Sigmoid colon (tissue), 7 donors: ENCODE measurements at places on chromosomes 6 and 20. TPM values are rescaled to one million over a fixed set of nuclear protein-coding genes. Genes with fewer than 3 reads are reported as not detected.

DNA sequence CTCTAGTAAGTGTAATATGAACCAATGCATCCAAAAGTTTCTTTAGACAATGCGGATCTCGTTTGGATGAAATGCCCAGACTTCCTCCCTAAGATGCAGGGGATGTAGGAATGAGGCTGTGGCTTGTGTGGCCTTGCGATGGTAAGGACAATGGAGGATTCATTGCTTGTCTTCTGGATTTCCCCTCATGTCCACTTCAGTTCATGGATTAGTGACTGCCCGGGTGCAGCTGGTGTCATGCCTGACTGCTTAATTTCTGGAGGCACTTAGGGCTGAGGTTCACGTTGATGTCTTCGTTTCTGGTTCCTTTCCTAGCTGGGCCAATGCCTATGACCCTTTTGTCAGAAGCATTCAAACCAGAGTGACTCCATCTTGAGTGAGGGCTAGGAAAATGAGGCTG lies 93.8 kb downstream of the SCP2D1 start:
- DNase-seq, result no peak

The BTN1A1 gene
- not detected for polyA plus RNA-seq

DNA sequence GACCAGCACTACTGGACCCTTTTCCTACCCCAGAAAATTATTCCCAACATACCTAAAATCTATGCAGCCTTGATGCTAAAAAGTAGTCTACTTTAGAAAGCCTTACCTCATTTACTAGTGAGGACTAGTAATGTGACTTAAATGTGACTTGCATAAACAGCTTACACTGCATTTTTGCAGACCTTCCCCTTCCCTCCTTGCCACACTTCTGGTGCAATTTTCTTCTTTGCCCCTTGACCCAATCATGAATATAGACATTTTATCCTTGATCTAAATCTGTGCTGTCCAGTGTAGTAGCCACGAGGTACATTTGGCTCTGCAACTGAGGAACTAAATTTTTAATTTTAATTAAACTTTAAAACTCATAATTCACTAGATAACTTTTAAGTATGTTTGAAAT lies 7.0 kb upstream of the ZKSCAN8 start:
- no peak for DNase-seq

DNA sequence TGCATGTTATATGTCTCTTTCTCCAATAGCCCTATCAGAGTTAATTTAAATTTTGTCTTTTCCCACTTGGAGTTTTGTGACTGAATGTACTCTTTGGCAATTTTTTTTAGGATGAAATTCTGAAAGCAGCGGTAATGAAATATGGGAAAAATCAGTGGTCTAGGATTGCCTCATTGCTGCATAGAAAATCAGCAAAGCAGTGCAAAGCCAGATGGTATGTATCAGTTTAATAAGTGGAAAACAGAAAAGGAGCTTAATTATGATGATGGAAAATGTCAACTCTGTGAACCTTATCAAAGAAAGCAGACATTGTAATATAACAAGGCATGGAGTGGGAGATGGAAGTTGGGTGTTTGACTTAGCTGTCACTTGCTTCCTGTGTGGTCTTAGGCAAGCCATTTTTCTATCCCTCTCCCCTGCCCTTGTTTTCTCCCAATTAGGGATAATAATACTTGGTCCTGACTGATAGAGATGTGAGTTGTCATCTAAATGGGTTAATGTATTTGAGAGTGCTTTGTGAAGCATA lies 2.7 kb downstream of the CDC5L start:
- no peak for DNase-seq

- no peak for DNase-seq
These were observed 71.6 kb upstream of the NRSN1 start for GRCh38 chr6:24054388-24054787.

The PHACTR1 gene
- 3.7 TPM for polyA plus RNA-seq

DNA sequence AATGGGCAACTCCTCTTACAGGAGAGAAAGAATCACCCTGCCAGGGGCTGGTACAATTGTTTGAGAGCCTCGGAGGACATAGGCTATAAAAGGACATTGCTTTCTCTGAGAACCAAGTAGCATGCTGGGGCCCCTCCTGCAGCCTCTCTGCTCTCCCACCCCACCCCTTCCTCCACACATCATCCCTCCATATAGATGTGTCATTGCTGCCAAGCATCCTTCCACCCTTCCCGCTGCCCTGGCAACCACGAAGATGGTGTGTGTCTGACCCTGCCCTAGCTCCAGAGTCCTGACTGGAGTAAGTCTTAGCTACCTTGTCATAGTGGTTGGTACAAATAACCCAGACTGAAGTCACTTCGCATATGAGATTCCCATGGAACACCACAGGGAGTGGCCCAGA lies 129.7 kb downstream of the SNX5 start:
- DNase-seq, result no peak

- DNase-seq, result no peak
These were observed 23.0 kb downstream of the IL17F start for GRCh38 chr6:52221302-52221701.

DNA sequence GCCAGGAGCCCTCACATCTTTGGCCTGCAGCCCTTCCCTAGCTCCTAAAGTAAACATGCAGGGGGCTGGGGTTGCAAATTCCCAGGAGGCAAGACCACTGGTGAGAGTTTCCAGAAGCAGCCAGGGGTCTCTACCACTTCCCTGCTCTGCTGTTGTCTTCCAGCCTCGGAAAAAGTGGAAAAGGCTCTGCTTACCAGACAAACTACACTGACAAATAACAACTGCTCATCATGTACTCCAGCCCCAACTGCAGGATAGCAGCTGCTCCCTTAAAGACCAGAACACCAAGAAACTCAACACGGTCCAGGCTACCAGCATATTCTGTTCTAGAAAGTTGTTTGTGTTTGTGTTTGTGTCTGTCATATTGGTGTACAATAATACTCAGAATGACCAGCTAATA lies 187.5 kb upstream of the MARCKS start:
- no peak for DNase-seq

DNA sequence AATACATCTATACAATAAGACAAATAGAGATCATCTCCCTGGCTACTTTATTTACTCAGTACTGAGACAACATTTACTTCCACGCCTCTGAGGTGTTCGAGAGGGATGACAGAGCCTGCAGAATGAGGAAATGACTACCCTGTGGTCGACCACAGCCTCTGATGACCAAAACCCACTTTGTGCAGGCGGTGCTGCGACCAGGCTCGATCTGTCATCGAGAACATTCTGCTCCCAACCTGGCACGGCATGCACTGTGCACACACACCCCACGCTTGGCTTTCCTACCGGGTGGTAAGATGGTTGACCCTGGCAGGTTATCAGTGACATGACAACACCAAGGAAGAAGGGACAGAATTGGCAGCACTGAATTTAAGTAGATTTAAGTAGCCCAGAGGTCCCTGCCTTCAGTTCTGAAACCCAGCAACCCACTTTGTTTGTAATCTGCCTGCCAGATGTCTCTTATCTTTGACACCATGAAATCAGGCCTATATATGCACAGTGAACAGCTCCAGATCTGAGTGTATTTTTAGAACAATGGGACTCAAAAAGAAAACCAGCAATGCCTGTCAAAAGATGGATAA lies 42.6 kb downstream of the TTI1 start:
- no peak for DNase-seq

- no peak for DNase-seq
These were observed 26.5 kb downstream of the UQCC2 start for GRCh38 chr6:33684983-33685382.

- no peak for DNase-seq
These were observed 90.7 kb downstream of the COL21A1 start for GRCh38 chr6:56156643-56157042.

DNA sequence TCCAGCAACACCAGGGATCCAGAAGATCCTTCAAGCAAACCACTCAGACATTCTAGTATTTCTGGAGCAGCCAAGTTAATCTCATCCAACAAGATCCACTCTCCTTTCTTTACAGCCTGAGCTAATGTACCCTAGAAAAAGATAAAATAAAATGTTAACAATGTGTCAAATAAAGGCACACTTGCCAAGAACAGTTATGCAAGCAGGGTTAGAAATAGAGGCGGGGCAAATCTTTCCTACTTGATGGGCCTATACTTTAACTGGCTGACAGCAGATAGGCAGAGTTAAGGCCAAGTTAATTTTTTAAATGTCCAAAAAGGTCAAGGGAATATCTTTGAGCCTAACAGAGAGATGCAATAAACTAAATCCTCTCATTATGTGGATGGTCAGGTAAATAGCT lies 60.8 kb downstream of the MDN1 start:
- DNase-seq, result no peak

The LST1 gene
- polyA plus RNA-seq, result 17.0 TPM

The MCHR2 gene
- not detected for polyA plus RNA-seq

The MTFR2 gene
- 0.60 TPM for polyA plus RNA-seq

DNA sequence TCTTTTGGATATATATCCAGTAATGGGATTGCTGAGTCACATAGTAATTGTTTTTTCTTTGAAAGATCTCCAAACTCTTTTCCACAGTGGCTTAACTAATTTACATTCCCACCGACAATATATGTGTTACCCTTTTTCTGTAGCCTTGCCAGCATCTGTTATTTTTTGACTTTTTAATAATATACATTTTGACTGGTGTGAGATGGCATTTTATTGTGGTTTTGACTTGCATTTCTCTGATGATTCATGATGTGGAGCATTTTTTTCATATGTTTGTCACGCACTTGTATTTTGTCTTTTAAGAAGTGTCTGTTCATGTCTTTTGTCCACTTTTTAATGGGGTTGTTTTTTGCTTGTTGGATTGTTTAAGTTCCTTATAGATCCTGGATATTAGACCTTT lies 58.9 kb upstream of the OPRM1 start:
- no peak for DNase-seq

- no peak for DNase-seq
These were observed 3.7 kb upstream of the KIAA0319 start for GRCh38 chr6:24649691-24650090.

DNA sequence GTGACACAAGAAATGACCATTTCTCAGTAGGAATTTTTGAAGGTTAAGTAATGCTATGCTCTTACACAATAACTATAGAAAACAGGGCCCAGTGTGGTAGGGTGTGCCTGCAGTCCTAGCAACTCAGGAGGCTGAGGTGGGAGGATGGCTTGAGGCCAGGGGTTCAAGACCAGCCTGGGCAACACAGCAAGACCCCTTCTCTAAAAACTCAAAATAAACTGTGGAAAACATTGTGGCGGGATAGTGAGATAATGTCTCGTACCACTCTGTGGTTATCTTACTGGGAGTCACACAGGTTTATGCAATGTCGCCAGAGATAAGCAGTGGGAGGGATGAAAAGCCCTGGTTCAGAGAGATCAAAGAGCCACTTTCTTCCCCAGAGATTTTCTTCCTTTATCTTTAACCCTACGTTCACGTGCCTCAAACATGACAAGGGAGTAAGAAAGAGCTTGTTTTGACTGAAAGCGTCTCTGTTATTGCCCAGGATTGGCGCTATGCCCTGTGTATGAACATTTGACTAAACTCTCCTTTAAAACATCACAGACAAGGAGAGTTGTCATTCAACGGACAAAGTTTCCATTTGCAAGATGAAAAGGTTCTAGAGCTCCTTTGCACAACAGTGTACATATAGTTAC lies 13.9 kb downstream of the GCM1 start:
- DNase-seq, result no peak

DNA sequence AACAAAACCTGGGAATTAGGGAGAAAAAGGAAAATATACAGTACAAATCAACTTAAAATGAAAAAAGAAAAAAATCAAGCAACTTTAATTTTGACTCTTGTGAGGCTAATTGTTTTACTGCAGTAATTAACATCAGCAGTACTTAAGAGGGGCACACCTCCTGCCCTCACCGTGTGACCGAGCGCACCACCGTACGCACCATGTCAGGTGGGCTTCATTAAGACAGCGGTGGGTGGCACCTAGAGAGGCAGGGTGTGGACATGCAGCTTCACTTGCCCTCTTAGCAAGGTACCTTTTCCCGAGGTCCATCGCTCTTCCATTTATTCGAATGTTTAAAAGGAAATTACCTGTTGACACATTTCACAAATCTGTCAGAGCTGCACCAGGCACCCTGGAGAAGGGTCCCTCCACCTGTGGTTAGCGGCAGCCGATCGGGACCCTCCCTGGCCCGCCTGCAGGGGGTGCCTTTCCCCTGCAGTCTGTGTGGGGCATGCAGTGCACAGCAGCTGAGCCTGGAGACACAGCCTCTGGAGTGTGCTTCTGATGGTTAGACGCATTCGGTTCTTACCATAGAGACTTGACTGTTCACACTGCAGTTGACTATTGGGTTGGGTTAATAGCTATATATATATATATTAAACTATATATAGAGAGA lies 184.1 kb downstream of the TMEM242 start:
- no peak for DNase-seq

GRCh38 chr6:136405420-136406029 lies 115.9 kb upstream of the BCLAF1 start:
- no peak for DNase-seq

The HEY2 gene
- polyA plus RNA-seq, result not detected

GRCh38 chr20:2051946-2052345 lies 49.7 kb upstream of the STK35 start:
- no peak for DNase-seq

The NOP56 gene
- 152 TPM for polyA plus RNA-seq

The PEDS1 gene
- 14.3 TPM for polyA plus RNA-seq

DNA sequence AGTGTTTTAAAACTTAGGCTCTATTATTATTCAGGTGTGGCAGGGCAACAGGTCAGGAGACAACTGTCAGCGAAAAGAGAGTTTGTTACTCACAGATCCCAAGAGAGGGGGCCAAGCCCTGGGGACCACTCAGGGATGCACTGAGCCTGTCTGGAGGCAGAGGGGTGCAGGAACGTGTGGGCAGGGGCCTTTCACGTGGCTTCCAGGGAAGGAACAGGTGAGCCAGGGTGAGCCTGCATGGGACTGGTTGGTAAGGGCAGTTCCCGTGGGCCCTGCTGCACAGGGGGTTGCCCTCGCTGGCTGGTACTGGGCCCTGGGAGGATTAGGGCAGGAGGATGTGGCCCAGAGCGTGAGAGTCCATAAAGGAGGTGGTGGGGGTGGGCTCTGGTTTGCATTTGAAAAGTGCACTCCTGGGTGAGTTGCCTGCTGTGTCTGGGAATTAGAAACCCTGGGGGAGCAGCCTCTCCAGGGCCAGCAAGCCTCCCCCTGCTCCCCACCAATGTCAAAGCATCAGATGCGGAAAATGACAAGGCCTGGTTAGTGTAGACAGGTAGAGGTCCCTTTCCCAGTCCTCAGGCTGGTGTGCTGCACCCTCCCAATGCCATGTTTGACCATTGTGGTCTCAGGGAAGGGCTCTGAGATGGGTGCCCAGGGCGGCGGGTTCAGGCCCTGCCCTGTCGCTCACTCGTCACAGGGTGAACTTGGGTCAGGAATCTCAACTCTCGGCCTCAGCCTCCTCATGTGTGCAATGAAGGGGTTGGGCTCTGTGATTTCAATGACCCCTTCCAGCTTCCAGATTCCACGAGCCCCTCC lies 127.4 kb upstream of the RPS6KA2 start:
- no peak for DNase-seq

DNA sequence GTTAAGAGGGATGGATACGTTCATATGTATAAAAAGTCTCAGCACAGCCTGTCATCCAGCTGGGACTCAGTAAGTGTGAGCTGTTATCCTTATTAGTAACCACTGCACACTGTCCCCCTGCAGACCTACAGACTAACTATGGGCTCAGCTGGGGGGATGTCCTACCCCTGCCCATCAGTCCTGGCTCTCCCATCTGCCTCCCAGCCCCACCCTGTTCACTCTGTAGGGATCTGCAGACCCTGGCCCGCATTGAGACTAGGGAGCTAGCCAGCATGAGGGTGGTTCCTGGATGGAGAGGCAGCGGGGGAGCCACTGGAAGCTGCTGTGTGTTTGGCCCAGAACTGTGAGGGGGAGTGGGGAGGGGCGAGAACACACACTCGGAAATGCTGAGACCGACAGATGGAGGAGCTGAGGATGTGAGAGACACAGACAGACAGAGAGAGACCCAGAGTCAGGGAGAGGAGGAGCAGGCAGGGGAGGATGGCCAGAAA lies 17.1 kb downstream of the XKR7 start:
- no peak for DNase-seq
